ENCODE measurements at places on chromosomes 11 and 22. TPM values are rescaled to one million over a fixed set of nuclear protein-coding genes. Genes with fewer than 3 reads are reported as not detected.

DNA sequence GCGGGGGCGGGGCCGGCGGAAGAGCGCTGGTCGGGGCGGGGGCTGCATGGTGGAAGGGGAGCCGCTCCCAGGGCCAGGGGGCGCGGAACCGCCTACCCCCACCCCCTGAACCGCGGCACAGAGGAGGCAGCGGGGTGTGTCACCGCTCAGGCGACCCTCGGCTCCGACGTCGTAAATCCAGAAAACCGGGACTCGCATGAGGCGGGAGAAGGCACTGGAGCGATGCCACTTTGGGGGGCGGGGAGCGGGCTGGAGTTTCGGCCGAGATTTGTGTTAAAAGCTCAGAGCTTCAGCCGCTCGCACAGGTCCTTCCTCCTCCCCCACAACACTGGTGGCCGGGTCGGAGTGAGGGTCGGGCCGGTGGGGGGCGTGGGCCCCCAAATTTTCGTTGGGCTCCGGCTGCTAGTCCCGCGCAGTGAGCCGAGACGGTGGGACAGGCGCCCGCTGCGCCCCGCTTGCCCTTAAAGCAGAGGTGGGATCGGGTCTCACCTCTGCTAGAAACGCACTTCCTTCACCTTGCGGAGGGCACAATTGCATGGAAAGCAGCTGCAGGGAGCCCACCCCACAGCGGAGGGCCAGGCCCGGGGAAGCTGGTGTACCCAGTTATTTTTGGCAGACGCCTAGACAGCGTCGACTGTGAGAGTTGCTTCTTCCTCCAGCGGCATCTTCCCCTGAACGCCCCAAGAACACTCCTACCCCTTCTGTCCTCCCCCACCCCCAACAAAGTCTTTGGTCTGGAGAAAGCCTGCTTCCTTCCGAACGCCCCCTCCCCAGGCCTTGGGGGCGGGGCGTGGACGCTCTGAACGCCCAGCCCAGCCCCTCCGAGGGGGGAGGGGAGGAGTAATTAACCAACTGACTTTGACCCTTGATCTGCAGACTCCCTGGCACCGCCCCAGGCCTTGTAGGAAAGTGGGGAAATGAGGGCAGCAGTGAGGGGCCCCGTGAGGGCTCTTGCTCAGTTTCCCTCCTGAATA is 1.1 kb downstream of the OVOL1 start:
- peak; percentile 46 for DNase-seq

Gene GGT5
- 0.10 TPM for total RNA-seq

- DNase-seq, result no peak
Observed at GRCh38 chr22:31569126-31569525, 72.8 kb downstream of the SFI1 start.

- DNase-seq, result no peak
Observed at GRCh38 chr22:32545801-32546200, 71.2 kb downstream of the FBXO7 start.

DNA sequence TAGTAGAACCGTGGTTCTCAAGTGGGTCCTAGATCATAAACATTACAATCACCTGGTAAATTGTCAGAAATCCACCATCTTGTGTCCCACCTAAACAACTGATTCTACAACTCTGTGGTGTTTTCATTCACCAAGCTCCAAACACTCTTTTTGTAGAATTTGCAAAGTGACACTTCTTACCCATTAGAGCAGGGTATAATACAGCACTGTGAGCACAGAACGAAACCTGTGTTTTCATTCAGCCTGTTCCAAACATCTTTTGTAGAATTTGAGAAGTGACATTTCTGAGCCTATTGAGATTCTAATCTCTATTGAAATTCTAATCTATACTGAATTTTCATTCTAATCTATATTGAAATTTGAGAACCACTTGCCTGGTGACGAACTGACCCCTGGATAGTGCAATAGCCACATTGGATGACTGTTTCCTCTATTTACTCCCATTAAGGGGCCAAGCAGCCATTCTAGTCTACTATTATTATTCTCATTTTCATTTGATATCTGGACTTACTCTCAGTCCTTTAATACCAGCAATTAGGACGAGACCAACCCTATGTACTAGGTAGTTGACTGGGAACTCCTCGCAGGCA is 616.6 kb downstream of the LRRC4C start:
- no peak for DNase-seq

DNA sequence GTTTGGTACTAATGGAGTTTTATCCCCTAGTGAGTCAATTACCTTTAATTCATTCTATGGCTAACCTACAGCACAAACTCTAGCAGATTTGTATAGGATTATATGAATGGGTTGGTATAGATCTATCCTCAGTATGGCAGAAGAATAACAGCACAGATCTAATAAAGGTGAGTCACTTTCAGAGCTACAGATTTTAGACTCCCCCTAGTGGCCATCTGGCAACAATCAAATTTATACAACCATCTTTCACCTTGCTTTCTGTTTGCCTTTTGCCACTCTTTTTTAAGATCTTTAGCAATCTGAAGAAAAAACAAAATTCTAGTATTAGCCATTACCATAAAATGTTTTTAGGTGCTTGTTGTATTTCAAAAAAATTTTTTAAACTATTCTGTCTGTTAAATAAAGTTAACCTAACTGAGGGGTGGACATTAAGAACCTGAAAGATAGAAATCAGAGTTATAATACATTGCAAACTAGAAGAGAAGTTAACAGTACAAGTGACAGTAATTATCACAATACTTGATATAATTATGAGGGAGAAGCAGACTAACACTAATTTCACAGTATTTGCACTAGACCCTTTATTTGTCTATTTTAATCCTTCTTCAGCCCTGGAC is 25.8 kb downstream of the DDIAS start:
- peak; percentile 83 for DNase-seq

Measured in HT-29 (cell line).